ENCODE measurements at places on chromosomes 12 and 14.

DNA sequence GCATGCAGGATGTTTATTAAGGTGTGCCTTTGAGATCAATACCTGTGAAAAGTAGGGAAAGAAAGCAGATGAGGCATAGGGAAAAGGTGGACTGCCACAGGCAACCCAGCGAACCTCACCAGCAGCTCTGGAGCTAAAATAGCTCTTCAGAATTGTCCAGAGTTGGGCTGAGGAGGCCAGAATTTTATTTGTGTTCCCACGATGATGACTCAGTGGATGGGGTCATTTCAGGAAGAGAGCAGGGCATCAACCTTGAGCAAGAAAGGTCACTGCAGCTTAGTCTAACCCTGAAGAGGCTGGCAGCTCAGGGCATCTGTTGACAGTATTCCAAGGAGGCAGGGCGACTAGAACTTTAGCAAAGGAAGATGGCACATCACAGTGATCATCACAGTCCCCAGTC lies 696.1 kb downstream of the DIO2 start:
- DNase-seq: no peak

GRCh38 chr12:78560633-78561032 lies 303.9 kb upstream of the SYT1 start:
- DNase-seq: no peak

DNA sequence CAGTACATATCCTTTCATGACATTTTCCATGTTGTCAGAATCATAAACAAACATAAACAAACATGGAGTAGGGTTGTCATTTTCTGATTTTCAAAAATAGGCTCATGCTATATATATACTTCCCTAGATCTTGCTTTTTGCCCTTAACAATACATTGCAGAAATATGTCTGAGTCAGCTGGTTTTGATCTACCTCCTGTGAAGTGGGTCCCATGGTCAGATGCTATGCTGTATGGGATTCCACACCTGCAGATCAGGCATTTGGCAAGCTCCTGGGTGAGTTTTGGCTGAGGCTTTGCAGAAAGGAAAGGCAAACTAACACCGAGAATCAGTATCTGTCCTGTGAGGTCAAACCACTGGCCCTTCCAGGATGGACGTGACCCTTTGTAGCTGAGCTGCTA lies 183.0 kb upstream of the ARID2 start:
- no peak for DNase-seq

DNA sequence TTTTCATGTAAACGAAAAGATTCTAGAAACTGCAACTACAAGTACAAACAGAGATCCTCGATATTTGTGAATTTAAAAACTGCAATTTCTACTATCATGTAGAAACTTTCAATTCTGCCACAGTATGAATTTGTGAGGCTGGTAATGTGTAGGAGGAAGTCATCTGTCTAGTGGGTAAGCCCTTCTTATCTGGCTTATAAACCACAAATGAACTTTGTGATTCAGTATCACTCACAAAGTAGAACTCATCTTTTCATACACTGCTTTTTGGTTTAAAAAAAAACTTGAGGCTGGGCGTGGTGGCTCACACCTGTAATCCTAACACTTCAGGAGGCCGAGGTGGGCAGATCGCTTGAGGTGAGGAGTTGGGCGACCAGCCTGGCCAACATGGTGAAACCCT lies 20.7 kb downstream of the GTF2A1 start:
- no peak for DNase-seq

DNA sequence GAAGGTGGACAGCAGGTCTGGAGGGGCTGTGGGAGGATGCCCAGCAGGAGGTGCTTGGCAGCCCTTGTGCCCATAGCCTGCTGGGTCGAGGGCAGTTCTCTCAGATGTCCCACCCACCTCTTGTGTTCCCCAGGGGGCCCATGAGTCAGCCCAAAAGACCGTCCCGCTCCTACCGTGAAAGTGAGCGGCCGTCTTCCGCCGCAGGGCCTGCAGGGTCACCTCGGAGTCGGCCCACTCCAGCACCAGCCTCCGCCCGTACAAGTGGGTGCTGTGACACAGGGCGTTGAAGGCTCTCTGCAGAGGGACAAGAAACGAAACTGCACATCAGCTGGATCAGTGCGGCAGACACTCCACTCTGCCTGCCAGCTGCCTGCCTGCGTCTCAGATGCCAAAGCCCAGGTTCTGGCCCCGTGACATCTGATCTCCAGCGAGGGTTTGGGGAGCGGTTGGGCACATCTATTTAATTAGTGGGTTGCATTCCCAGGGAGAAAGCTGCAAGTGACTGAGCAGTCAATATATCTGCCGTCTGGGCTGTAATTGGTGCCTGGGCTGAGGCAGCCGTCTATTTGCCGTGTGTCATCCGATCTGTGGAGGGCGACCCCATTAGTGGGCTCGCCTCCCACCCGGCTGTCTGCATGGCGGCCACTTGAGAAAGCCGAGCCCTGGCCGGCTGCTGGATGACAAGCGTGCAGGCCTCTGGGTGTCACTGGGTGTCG lies 121.5 kb downstream of the RBM19 start:
- no peak for DNase-seq

DNA sequence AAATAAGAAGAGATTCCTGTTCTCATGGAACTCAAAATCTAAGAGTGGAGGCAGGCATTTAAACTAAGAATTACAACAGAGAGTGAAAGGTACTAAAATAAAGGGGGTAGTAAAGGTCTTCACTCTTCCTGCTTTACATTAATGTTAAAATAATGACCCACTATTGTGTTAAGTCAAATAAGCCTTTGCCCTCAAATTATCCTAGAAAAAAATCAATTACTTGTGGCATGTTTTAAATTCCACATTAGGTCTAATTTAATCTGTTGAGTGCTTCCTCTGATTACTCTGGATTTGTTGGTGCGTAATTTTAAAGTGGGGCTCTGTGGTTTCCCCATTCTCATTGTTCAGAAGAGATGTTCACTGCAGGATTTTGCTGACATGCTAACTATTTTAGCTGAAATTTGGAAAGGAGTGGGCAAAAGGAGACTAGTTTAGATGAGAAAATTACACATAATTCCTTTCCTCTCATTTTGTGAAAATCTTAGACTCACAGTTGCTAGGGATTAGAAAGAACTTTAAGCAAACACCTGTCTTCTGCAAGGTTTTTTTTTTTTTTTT lies 35.5 kb downstream of the BTG1 start:
- DNase-seq: no peak

DNA sequence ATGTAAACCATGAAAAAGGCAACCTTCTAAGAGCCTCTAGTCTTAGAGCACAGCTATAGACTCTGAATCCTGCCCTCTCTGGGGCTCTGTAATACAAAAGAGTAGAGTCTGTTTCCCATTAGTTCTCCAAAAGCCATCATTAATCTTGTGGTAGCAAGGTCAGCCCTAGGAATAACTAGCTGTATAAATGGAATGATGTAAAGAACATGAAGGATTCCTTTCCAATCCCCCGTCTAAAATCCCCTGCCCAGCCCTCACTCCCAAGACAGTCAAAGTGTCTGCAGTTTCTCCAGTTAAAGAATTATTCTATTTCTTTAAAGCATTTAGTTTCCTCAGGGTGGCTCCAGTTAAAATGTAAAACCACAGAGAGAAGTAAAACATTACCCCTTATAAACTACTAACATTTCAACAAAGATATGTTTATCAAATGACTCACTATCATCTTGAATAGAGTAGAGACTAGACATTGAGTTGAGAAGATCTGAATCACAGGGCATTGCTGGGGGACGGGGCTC lies 104.2 kb downstream of the ST8SIA1 start:
- no peak for DNase-seq

DNA sequence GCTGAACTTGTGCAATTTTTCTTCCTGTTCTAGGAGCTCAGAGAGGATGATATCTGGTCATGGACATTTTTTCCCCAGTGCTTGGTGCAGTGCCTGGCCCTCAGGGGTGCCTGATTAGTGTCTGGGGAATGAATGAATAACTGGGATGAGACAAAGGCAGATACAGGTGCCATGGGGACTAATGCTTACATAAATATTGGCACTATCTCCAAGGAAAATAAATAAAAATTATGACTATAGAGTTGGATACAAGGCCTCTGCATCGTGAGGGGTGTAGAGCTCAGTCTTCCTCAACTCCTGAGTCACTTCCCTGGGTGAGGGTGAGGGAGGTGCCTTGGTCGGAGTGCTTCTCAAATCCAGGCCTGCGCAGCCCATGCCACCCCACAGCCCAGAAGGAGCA lies 188.6 kb downstream of the KCNA5 start:
- no peak for DNase-seq

DNA sequence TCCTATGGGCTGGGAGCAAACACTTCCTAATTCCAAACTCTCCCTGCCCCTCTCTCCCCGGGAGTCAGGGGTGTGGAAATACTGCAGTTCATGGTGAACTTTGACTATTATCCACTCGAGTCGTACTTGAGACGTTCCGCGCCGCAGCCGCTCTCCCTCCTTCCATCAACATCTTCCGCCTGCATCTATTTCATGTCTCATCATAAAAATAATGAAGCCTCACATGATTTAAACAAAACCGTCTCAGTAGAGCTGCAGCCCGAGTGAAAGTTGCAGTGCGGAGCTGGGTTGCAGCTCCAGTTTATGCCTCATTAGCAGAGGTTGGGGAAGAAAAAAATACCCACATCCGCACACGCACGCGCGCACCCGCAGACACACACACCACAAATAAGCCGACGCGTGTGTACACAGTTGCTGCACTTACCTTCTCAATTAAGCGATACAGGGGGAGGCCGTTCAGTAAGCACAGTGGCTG lies 283 bp downstream of the LMO3 start:
- DNase-seq: peak; percentile 40

GRCh38 chr14:71523630-71524319 lies 408.5 kb upstream of the RGS6 start:
- no peak for DNase-seq

DNA sequence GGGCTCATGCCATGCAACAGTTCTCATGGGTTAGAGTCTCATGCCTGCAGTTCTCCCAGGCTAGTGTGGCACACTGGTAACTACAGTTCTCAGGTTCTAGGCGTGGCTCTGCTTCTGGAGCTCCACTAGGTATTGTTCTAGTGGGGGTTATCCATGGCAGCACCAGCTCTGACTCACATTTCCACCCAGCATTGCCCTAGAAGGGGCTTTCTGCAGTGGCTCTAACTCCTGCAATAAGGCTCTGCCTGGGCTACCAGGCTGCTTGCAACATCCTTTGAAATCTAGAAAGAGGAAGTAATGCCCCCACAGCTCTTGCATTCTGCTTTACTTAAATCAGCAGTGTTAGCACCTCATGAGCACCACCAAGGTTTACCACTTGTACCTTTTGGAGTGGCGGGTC lies 220.3 kb upstream of the ARID2 start:
- no peak for DNase-seq

GRCh38 chr12:110543252-110543959 lies 39.7 kb downstream of the PPTC7 start:
- peak; percentile 77 for DNase-seq

GRCh38 chr14:66859063-66859671 lies 330.1 kb upstream of the GARIN2 start:
- no peak for DNase-seq

- DNase-seq: no peak
Observed at GRCh38 chr12:119176267-119177055, 2.3 kb upstream of the HSPB8 start.

DNA sequence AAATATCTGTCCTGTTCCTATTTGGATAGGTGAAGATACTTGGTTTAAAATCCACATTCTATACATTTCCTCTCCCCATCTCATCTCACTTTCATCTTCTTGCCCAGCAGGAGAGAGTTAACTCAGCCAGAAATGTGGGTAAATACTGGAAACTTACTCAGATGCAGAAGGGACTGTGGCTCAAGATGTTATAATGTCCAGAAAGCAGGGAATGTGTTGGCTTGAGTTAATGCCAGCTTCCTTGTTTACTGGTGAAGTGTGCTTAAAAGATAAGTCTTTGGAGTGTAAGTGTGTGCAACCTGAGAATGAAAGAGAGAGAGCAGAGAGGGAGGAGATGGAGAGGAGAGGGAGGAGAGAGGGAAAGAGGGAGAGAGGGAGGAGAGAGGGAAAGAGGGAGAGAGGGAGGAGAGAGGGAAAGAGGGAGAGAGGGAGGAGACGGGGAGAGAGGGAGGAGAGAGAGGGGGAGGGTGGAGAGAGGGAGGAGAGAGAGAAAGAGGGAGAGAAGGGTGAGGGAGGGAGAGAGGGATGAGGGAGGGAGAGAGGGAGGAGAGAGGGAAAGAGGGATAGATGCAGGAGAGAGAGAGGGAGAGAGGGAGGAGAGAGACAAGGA lies 22.0 kb upstream of the SNRPF start:
- no peak for DNase-seq

DNA sequence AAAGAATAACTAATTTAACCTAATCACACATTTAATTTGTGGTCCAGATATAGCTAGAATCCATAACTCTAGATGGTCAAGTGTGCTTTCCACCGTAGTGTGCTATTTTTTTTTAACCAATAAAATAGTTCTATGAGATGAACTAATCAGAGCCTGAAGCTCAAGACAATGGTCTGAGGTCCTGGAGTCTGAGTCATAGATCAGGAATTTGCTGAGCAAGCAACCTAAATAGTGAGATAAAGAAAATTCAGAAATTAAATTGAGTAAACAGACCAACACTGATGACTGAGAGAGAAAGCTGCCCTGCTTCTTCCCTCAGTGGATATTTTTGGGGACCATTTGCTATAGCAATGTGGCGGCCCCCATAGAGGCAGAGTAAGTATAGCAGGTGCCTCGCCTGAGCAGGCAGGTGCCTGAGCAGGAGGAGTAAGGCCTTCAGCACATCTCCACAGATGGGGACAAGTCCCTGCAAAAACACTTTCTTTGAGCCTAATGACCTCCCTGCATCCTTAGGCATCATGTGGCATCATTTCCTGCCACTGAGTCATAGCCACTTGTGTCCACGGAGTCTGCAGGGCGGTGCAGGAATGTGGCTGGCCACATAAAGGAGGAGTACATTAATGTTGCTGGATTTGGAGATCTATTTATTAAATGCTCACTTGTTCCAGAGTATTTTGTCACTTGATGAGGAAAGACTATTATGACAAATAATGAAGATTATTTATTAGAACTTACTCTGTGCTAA lies 13.9 kb upstream of the CLEC4E start:
- peak; percentile 29 for DNase-seq

DNA sequence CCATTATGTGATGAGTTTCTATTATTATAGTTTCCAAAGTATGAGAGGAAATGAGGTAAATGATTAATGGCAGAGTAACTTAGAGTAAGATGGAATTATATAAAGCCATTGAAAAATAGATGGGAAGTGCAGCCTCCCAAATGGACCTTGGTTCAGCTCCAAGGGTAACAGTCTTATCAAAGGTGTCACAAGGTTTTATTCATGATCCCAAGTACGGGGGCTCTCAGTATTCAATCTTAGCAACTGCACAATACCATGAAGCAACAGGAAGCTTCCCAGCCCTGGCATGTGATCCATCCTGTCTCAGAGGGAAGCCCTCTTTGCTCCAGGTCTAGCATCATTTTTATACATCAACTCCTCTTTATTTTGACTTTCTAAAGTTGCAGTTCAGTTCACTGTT lies 948.2 kb downstream of the GALC start:
- DNase-seq: no peak

GRCh38 chr12:94555687-94556086 lies 94.7 kb downstream of the TMCC3 start:
- no peak for DNase-seq

All from foreskin melanocyte (primary cell).